ENCODE measurements at places on chromosomes 13 and 19. TPM values are rescaled to one million over a fixed set of nuclear protein-coding genes. Genes with fewer than 3 reads are reported as not detected.

Gene NFIX
- 2.2 TPM for total RNA-seq

Gene MYH14
- not detected for total RNA-seq

Gene ADM5
- 8.1 TPM for total RNA-seq

Gene LIPE
- 46.5 TPM for total RNA-seq

Gene HCST
- 56.1 TPM for total RNA-seq

Gene TMPRSS9
- not detected for total RNA-seq

Gene ZNF578
- total RNA-seq, result 1.9 TPM

Gene ZIM2
- total RNA-seq, result not detected

Gene SLC25A15
- total RNA-seq, result 13.0 TPM

Gene GRIK5
- total RNA-seq, result 3.8 TPM

Gene B9D2
- 7.7 TPM for total RNA-seq

Gene PHF11
- 98.9 TPM for total RNA-seq

Gene CCDC194
- total RNA-seq, result 2.2 TPM

Gene CCDC106
- total RNA-seq, result 13.8 TPM

Gene DACT3
- total RNA-seq, result 7.0 TPM

Gene ADGRE1
- 15.8 TPM for total RNA-seq

Gene CNMD
- not detected for total RNA-seq

Gene ZNF99
- not detected for total RNA-seq

Gene ICAM5
- 3.1 TPM for total RNA-seq

Gene ZNF506
- 66.0 TPM for total RNA-seq

Gene C19orf67
- not detected for total RNA-seq

Gene GAPDHS
- total RNA-seq, result not detected

Gene GADD45GIP1
- 15.9 TPM for total RNA-seq

Gene SIGLEC10
- 0.38 TPM for total RNA-seq
